ENCODE measurements at places on chromosomes 2 and 18.

GRCh38 chr2:139940686-139941085 lies 1160.5 kb upstream of the NXPH2 start:
- no peak for DNase-seq

DNA sequence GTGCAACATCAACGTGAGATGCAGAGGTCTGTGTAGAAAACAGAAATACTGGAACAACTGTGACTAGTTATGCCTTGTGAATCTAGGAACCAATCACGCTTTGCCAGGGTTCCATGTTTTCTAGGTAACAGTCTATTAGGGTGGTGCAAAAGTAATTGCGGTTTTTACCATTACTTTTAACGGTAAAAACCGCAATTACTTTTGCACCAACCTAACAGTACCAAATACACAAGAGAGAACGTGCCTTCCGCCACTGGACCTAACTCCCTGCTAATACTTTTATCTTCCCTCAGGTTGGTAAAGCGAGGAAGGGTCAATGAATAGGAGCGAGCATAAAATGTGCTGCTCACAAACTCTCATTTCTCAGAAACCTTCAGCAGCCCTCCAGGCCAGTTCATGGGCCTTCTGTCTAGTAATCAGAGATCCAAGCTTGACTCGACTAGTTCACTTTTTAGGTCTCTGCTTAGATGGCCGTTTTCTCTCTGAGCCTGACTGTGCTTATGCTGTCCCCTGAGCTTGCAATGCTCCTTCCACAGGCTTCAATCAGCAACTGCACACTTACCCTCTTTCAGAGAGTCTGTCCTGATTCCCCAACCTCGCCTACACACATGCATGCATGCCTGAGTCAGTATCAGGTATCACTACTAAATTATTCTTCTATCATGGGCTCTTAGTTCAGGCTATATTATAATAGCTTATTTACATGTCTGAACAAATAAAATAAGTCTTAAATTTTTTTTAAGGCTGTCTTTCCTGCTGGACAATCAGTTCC lies 47.0 kb downstream of the PLEKHM3 start:
- DNase-seq = no peak

DNA sequence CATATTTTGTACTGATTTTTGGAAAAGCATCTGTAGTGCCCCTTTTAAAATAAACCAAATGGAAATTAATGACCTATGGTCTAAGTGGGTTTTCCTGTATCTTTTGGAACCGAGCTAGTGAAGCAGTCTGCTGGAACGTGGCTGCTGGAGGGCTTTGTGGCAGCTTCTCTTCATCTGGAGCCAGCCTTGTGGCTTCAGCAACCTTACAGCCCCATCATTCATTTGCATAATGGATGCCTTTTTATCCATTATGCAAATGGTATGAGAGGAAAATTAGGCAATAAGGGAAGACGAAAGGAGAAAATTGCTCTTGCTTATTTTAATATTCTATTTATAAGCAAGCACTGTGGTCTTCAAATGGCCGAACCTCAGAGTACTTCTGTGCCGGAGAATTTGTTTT lies 421.0 kb downstream of the PARD3B start:
- no peak for DNase-seq

- no peak for DNase-seq
These were observed 116.2 kb upstream of the NPAS2 start for GRCh38 chr2:100703739-100704138.

- peak; percentile 23 for DNase-seq
These were observed 2.1 kb upstream of the B3GNT7 start for GRCh38 chr2:231393149-231394131.

DNA sequence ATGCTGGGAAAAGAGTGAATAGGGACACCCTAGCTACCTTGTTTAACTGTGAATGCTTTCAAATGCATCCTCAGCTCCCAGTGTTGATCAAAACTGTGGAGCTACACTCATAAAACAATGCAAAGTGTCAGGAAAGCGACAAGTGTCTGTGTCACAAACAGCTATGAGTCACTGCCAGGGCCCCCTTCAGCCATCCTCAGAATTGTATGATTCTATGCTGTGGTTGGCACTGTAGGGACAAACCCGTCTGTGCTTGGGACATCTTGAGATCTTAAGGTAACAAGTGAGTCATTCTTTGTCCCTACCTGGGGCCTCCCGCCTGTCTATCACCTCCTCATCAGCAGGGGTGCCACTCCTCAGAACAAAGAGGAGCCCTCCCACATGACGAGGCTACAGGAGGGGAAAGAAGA lies 42.4 kb downstream of the KLF7 start:
- no peak for DNase-seq

DNA sequence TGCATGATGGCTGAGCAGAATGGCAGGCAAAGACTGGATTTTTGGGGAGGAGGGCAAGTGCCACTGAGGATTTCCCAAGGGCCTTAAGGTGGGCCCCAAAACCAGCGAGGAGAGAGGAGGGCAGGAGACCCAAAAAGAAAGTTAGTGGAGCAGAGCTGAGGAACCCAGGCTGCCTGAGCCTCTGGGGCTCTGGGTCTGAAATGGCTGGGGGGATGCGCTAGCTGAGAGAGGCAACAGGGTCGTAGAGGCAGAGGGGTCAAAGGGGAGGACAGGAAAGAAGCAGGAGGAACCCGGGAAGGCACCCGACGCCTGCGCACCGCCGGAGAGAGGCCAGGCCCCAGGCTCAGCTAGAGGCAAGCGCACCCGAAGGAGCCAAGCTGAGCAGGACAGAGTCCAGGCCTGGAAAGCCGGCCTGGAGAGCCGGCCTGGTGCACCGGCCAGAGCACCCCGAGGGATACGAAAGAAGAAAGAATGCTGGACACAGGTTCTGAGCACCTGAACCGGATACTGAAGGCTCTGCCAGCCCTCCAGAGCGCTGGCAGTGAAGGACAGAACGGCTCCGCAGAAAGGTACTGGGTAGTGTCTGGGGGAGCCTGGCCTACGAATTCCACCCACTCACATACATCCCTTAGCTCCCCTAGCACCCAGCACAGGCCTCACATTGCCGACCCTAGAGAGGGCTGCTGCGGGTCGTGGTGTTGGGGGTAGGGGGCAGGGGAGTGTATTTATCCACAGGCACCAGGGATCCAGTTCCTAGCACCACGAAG lies 39.5 kb upstream of the ATP6V1B1 start:
- no peak for DNase-seq

GRCh38 chr2:25787020-25787419 lies 91.3 kb downstream of the ASXL2 start:
- DNase-seq = no peak

All from left hindlimb (tissue), 1 donor.